ENCODE measurements at places on chromosomes 2 and 18.

DNA sequence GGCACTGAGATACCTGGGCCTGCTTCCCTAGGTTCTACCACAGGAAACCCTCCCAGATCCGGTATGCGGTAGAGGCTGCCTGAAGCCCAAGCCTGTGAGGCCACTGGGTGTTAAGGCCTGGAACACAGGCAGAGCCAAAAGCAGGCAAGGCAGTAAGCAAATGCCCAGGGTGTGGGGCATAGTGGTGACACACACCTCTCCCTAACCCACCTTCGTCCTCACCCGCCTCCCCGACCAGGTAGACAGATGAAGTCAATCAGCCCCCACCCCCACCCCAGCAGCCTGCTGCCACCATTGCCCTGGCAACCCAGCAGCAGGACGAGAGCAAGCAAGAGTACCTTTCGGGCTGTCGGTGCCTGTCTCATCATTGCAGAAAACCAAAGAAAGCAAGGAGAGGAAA is 6.1 kb downstream of the DCTN1 start:
- no peak for DNase-seq

DNA sequence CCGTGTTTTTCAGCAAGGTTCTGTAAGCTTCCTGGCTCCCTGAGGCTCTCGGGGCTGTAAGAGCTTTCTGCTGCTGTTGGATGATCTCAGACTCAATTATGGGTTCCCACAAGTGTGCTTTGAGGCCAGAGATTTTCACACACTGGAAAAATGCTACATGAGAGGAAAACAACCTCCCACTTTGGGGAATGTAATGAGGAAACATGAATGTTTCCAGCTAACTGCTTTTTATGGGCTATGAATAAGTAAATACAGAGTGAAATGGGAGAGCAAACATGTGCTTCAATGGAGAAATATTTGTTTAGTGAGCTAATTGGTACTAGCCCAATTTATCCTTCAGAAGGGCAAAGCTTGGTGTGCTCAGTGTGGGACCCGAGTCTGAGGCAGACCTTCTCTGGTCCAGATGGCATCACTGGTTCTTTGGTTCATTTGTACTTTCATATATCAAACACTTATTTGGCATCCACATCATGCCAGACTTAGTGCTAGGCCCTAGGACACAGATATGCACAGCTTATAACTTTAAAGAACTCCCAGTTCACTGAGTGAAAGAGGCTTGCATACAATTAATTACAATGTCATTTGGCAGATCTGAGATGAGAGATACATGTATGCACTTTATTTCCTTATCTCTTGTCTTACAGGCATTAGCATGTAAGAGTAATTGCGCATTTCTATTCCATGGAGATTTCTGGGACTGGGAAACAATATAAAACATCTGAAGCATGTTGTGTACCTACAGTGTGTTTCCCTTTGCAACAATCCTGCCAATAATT is 248.8 kb downstream of the RDH14 start:
- DNase-seq = peak; percentile 90

GRCh38 chr2:119550346-119550745 is 6.1 kb downstream of the CFAP221 start:
- DNase-seq = no peak

DNA sequence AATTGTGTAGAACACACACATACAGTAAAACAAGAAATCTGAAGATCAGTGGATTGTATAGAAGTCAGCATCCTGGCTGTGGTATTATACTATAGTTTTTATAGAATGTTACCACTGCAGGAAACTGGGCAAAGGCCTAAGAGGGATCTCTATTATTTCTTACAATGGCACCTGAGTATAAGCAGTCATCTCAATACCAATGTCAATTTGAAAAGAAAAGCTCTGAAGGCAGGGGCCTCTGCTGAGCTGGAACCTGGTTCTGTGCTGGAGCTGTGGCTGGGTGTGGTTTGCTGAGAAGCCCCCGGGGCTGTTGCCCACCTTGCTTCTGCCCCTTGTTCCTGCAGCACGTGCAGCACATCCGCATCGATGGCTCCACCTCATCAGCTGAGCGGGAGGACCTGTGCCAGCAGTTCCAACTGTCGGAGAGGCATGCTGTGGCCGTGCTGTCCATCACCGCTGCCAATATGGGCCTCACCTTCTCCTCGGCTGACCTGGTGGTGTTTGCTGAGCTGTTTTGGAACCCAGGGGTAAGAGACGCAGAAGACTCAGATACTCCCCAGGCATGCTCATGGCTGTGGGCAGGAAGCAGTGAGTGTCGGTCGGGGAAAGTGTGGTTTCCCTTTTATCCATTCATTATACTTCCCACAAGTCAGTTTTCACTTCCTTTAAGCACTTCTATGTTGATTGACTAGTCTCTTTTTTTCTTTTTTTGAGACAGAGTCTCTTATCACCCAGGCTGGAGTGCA is 23.5 kb upstream of the RPL37A start:
- no peak for DNase-seq

DNA sequence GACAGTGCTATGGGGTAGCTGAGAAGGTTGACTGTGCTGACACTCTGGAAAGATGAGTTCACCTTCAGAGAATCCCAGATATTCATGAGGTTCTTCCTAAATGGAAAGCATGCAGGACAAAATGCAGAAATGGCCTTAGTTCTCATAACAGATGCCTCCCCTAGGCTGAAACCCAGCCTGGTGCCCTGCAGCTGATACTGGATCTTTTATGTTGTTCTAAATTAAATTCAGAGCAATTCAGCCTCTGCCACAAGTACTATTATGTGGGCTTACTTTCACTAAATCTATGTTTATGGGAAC is 172.0 kb upstream of the SERPINE2 start:
- DNase-seq = peak; percentile 66

DNA sequence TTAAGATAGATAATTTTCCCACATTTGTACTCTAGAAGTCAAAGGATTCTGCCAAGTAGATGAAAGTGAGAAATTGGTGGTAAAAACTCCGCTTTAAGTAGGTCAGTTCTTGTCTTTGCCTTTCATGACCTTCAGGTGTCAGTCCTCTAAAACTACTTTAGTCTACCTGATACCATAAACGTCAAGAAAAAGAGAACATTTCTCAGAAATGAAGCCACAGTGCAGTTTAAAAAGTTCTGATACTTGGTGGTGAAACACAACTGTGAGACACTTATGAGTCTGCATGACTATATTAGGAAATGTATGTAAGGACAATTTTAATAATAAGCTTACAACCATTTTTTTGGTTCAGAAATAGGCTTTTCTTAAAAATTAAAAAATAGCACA is 583.3 kb downstream of the SATB2 start:
- no peak for DNase-seq

- DNase-seq = peak; percentile 49
Observed at GRCh38 chr2:28915939-28916338, 21.5 kb downstream of the WDR43 start.

DNA sequence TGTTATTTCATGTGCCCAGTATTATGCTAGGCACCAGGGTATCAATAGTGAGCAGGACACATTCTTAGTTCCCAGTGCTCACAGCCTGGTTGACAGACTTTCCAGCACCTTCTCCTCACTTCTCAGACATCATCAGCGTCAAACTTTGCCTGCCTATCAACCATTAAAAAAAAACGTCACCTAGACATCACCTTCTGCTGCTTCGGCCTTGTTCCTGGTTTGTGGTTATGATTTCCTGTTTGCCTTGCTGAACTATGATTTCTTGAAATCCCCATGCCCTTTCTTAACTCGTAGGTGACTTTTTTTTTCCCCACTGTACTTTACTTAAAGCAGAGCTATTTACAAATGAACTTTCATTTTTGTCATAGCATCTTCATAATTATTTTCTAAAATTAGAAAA is 60.4 kb upstream of the NABP1 start:
- no peak for DNase-seq

DNA sequence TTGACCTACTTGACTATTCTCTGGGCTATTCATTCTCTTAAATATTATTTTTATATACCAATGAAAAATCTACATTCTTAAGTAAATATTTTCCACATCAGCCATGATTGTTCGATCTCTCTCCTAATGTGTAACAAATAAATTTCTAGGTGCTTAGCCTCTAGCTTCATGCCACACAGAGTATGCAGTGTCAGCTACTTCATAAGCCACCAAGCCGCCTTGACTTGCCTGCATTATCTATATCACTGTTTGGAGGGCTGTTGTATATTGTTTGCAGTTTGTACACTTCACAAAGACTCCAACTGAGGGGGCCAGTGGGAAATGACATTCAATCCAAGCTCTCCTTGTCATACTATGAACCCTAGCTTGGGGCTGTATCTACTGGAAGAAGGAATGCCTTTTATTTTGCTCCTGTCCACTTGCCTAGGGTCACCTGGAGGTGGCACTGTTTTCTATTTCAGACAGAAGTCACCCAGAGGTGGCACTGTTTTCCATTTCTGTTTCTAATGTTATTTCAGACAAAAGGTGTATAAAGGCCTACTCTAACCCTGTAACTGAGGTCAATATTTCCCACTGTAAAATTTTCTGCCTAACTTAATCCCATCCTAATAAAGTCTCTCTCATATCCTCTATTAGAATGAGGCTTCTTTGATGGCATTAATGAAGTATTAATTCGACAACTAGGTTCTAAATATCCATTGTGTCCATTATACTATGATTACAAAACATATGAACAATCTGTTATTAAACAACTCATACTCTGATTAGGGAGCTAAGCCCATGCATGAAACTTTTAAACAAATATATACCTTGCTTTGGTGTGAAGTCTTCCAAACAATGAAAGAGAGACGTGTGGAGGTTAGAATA is 36.4 kb downstream of the COL5A2 start:
- peak; percentile 50 for DNase-seq

DNA sequence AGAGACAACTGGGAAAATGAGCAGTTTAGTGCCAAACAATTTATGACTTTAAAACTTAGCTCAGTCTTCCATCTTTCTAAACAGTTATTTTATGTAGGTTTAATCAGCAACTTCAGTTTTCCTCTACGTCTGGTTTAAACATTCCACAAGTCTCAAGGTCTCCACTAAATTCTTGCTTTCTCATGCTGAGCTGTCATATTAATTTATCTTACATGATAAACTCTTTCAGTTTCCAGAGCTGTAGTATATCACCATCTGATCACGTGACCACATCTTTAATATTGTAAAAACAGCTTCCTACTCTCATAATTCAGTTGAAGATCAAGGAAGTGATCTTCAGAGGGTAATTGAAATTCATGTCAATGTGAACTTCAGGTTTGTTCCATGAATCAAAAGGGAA is 158.6 kb downstream of the ZNF804A start:
- no peak for DNase-seq

DNA sequence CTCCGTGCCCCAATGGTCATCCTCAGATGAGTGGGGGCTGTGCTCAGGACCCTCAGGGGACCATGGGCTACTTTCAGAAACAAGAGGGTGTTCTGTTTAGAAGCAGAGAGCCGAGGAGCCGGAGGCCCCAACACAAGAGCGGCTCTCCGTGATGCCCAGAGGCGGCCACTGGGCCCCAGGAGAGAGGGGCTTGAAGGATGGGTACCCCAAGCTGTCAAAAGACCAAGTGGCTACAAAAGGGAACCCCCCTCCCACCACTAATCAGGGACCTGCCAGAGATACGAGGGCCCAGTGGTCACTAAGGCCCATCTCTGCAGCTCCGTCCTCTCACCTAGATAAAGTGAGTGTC is 93.6 kb downstream of the HDAC4 start:
- DNase-seq = no peak

DNA sequence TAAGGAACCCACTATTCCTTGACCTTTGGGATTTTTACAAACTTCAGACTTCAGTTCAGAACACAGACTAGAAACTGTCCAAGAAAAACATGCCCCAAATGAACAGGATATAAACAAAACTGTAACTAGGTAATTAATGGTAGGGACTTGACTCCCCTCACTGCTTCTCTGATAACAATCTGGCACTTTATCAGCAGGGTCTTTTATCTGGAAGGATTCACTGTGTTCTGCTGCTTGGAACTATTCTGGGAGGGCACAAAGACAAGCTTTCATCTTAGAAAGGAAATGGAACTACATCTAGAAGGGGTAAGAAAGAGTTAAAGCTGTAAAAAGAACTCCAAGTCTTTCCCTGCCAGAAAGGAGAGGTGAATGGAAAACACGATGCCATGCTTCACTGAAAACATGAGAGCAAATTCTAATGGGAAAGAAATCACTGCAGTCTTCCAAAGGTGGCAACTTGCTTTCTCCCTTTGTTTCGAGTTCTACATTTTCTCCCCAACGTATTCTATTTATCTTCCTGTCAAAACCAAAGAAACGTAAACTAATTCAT is 181.2 kb downstream of the THADA start:
- no peak for DNase-seq

- DNase-seq = no peak
Observed at GRCh38 chr2:133846476-133846875, 278.2 kb upstream of the NCKAP5 start.

Measured in AG10803 (cell line).